ENCODE measurements at places on chromosomes 16 and 17. TPM values are rescaled to one million over a fixed set of nuclear protein-coding genes. Genes with fewer than 3 reads are reported as not detected.

CBFB gene
- total RNA-seq: 59.1 TPM

KCNJ2 gene
- total RNA-seq: 7.5 TPM

MFAP4 gene
- total RNA-seq: 280 TPM

VMO1 gene
- total RNA-seq: not detected

- peaks cover 24% of the 10 kb centered on the region for H3K36me3 ChIP-seq
- H3K4me3 ChIP-seq: peak overlapping the region; percentile 92
- peaks cover 3% of the 10 kb centered on the region for H3K4me1 ChIP-seq
- peak overlapping the region; percentile 99 for H3K27ac ChIP-seq
- no peaks in the 10 kb centered on the region for H3K27me3 ChIP-seq
- DNase-seq: no peak
These were observed 670 bp downstream of the RPS2 start for GRCh38 chr16:1963806-1964505.

GRCh38 chr16:19753815-19754643, 36.0 kb downstream of the IQCK start:
- H3K4me3 ChIP-seq: no peak overlapping the region
- H3K4me1 ChIP-seq: no peaks in the 10 kb centered on the region
- no peak for DNase-seq
- H3K27ac ChIP-seq: peak overlapping the region; percentile 48

GRCh38 chr17:28882154-28882895, 15.2 kb downstream of the FLOT2 start:
- DNase-seq: no peak
- no peaks in the 10 kb centered on the region for H3K27me3 ChIP-seq
- H3K27ac ChIP-seq: no peak overlapping the region
- no peak overlapping the region for H3K4me3 ChIP-seq
- no peaks in the 10 kb centered on the region for H3K4me1 ChIP-seq

All from ascending aorta (tissue), 2 donors.